Natural killer cell (primary cell): ENCODE measurements at places on chromosomes 5 and 9.

DNA sequence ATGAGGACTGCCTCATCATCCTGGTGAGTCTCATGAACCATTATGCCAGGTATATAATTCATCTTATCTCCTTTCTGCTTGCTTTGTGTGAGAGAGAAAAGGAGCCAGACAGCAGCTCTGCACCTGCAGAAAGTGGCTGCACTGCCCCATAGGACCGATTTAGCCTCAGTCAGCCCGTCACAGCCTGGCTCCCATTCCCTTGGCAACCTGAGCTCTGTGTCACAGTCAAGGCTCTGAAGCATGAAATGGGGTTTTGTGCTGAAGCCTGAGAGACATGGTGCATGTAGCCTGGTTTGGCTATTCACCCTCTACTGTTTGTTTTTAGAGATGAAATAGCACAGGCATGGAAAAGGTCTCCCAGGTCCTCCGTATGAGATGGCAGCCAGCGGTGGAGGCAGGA, 198.3 kb downstream of the KCTD16 start:
- no peak for DNase-seq

DNA sequence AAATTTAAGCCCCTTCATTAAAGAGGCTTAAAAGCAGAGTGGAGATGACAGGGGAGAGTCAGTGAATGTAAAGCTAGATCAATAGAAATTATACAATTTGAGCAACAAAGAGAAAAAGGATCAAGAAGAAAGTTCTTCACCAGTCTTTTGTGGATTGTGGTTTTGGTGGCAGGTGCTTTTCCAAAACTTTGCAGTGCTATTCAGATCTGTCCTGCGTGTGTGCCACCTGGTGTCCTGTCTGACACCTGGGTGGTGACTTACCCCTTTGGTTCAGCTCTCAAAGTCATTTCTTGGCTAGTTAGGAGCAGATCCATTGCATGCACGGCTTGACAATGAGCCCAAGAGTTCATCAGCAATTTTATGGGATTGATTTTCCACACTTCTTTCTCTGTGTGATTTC, 69.4 kb downstream of the SREK1 start:
- DNase-seq: no peak

DNA sequence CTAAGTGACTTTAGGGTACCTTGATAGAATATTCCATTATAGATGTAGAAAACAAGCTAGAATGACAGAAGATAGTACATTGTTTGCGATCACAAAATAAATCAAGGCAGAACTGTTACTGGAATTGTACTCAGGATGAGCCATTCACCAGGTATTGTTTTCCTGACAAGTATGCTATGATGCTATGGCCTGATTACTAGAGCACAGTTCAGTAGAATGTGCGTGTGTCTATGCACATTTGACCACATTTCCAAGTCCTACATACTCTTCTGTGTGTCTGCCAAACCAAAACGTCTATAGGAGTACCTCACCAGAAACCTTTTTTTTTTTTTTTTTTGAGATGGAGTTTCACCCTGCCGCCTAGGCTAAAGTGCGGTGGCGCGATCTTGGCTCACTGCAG, 43.3 kb upstream of the CDC42SE2 start:
- no peak for DNase-seq

- no peak for DNase-seq
Observed at GRCh38 chr5:57128325-57128724, 45.5 kb upstream of the GPBP1 start.

DNA sequence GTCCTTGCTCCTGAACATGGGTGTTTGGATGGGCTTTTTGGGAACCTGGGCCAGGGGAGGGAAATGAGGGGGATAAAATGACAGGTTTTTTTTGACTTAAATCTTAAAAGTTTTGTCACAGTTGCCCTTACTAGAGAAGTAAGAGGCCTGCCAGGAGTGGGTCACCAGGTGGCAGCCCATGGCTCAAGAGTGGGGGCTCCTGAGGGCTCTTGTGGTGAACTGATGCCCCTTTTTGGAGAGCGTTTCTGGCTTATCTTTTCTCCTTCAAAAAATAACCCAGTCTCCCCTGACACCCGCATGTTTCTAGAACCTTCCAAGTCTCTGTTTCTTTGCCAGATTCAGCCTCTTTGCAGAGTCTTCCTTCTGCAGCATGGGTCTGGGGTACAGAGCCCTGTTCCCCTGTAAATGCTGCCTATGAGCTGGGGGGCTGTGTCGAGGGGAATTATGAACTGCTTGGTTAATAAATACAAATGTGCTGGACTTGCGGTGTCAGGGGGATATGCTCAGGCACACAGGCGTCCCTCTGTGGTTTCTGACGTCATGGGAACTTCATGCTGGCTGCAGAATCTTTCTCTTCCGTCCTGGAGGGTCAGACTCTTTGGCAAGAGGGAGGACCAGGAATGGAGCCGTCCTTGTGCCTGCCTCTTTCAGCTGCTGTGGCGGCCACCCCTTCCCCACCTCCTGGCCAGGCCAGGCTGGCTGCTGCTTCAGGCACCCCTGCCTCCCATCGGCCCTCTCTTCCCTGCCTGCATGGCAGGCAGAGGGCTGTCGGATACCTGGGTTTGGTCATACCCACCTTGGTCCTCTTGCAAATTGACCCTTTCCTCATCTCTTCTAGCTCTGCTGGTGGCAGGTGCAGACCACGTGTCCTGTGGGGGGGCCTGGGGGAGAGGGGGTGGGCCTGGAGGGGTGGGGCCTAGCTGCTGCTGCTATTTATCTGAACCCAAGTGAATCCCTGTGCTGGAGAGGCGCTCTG, 30.1 kb downstream of the PTPA start:
- no peak for DNase-seq

DNA sequence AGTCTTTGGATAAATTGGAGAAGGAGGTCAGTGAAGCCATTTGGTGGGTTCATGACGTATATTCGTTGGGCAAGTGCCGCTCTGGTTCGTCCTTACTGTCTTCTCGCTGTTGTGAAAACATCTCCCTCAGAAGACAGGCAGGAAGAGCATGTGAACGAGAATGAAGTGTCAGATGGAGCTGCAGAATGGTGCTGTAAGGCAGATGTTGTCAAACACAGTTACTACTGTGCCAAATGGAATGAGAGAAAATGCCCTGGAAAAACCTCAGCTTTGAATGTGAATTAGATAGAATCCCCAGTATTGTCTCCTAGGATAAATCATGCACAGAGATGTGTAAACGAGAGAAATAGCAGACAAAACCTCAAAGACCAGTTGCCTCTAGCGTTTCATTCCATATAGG, 121.5 kb downstream of the CAMK4 start:
- no peak for DNase-seq

DNA sequence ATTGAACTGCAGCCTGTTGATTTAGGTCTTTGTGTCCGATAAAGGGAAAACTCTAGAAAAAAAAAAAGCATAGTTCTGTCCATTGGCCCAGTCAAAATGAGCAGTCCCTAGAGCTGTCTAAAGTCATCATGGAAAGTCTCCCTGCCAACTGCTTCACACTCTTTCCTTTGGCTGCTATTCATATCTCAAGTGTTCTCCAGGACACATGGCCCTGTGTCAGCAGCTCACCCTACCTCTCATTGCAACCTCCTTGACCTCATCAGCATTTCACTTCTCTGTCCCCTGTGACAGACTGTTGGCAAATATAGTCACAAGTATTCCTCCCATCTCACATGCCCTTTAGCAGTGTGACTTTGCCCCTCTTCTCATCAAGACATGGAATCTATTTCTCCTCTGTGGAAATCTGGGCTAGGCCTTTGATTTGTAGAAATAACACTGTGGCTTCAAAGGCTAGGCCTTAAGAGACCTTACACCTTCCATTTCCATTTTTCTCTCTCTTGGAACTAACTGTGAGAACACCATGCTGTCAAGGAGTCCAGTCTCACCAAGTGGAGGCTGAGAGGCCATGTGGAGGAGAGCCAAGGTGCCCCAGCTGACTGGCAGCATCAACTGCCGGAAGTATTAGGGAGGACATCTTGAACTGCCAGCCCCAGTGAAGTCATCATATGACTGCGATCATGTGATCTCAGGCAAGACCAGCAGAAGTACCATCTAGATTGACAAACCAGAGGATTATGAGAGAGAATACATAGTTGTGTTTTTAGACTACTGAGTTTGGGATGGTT, 149.4 kb upstream of the TARS1 start:
- DNase-seq: no peak

- no peak for DNase-seq
Observed at GRCh38 chr9:6781476-6781875, 23.7 kb downstream of the KDM4C start.

DNA sequence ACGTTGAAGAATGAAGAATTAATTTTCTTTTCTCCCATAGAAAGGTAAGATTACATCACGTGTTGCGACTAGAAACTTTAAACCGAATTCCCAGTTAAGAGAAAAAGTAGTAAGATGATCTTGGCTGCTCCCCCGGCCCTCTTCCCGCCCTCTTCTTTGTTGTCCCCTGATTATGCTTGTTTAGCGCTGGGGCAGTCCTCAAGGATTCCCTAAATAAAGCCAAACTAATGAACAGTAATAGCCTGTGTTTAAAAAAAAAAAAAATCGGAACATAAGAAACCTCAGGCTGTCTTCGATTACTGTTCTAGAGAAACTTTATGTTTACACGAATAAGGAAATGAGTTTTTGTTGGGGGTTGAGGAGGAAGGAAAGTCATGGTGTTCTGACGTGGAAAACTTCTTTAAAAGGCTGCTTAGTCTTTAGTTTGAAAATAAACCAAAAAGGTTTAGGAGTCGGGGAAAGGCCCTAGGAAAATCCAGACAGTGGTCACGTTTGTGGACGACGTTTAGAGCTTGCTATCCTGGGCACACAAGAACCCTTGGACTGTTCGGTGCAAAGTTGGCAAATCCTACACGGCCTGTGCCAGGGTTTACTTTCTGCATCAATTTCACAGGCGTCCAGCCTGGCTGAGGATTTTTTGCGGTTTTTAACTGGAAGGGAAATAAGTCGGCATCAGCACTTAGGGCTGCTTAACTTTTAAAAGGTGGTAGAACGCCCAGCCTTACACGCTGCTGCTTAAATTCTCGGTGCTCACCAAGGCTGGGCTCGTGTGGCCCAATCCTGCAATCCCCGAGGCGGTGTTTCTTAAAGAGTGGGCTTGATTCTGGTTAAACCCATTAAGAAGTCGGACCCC, 1.1 kb upstream of the MAT2B start:
- peak; percentile 36 for DNase-seq

DNA sequence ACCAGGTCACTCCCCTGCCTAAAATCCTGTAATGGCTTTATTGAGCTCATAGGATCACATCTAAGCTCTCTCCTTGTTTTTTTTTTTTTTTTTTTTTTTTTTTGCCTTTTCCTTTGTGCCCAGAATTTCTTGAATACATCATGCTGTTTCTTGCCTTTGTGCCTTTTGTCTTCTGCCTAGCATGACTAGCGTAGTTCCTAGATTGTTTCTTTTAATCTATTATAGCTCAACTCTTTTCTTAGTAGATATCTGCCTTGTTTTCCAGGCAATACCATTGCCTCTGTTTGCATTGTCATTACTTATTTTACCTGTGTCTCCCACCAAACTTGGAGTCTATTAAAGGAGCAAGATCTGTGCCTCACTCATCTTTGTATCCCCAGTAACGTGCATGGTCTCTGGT, 106.1 kb upstream of the C9orf72 start:
- no peak for DNase-seq

GRCh38 chr9:136533775-136534157, 12.1 kb downstream of the NOTCH1 start:
- peak; percentile 72 for DNase-seq

- DNase-seq: no peak
Observed at GRCh38 chr9:126016579-126017290, 269.6 kb downstream of the PBX3 start.

- DNase-seq: no peak
Observed at GRCh38 chr9:88187631-88188030, 49.4 kb upstream of the SPATA31C2 start.

DNA sequence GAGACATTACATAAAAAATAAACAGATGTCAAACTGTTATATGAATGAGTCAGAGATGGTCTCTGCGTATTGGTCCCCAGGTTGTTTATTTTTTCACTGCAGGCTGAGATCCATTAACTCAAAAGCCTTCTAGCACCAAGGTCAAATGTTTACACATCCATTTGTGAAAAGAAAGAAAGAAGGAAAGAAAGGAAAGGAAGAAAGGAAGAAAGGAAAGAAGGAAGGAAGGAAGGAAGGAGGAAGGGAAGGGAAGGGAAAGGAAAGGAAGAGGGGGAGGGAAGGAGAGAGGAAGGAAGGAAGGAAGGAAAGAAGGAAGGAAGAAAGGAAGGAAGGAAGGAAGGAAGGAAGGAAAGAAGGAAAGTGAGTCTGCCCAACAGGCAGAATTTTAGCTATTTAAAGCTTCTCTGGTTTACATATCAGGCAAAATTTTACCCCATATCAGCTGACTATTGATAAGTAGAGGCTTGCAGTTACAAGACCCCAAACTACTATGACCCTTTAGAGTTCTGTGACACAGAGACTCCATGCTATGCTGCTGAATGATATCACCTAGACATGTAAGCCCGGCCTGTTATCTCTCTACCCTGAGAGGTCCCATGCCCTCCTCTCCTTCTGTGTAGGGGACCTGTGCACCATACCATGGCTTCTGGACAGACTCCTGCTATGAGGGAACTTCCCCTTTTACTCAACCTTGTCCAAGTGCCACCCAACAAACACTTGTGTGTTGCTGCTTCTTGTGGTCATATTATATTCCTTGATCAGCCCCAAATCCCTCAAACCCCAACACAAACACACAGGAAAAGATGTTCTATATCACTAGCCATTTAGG, 59.0 kb downstream of the DRD1 start:
- no peak for DNase-seq

DNA sequence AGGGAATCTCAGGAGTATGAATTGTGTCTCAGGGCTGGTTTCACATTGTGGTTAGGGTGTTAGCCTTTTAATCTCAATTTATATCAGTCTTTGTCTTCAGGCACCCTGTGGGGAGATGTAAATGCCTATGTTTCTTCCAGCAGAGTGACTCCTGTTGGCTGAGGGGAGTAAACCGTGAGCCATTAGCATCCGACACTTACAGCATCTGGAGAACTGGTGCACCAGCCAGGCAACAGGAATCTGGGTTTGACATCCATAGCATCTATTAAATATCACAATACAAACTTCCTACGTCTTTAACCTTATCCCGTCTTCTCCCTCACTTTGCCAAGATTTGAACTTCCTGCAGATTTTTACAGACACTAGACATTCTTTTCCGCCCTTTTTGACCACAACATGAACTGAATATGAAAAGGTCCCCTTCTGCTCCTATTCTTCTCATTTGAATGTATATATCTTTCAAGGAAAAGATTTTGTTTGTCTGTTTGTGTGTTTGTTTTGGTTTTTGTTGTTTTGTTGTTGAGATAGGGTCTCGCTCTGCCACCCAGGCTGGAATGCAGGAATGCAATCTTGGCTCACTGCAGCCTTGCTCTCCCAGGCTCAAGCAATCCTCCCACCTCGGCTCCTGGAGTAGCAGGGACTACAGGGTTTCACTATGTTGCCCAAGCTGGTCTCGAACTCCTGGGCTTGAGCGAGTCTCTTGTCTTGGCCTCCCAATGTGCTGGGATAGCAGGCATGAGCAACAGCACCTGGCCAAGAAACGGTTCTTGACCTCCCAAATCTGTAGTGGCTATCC, 626.2 kb downstream of the TLR4 start:
- DNase-seq: no peak

DNA sequence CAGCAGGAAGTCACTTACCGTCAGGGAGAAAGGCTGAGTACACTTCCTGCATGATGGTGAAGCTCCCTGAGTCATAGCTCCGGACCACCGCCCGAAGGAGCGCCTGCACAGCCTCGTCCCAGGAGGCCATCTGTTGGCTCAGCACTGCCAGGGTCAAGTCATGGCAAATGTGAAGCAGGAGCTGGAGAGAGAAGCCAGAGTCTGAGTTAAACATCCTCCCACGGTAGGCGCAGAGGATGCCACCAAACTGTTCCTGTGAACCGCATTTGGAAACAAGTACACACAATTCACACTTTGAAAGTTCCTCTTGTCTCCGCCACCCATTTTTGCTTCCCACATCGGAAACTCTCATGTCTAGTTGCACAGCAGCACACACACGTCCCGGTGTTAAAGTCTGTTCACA, 33.9 kb downstream of the CNOT8 start:
- no peak for DNase-seq

- DNase-seq: no peak
Observed at GRCh38 chr5:33761139-33761538, 130.7 kb downstream of the ADAMTS12 start.
